ENCODE measurements at places on chromosomes 2 and 18.

GRCh38 chr2:223054193-223054781 lies 2.3 kb downstream of the KCNE4 start:
- no peak for DNase-seq

DNA sequence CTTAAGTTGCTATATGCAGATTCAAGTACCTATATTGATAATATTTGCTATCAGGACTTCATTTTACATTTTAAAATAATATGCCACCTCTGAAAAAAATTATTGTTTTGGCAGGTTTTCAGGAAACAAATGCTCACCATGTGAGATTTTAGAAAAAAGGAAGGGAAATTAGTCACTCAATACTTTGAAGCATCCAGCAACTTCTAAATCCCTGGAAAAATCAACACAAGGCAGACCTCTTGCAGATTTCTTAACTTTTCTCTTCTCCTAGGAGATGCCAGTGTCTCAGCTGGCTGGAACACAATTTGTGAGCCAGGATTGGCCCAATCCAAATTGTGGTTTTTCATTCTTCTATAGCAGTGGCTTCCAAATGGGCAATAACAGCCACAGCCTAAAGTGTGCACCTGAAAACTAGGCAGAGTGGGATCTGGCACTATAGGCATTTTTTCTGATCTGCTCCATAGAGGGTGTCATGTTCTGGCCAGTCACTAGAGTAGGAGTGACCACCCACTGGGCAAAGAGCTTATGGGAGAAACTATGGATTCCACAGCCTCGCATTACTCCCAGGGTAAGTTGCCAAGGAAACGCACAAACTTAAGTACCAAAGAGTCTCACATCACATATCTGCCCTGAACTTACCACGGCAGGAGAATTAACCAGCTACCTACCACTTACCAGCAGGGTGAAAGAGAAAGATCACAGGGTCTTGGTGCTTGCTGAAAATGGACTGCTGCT lies 28.1 kb upstream of the THOC1 start:
- no peak for DNase-seq

GRCh38 chr2:196213252-196213980 lies 42.0 kb upstream of the STK17B start:
- peak; percentile 23 for DNase-seq

DNA sequence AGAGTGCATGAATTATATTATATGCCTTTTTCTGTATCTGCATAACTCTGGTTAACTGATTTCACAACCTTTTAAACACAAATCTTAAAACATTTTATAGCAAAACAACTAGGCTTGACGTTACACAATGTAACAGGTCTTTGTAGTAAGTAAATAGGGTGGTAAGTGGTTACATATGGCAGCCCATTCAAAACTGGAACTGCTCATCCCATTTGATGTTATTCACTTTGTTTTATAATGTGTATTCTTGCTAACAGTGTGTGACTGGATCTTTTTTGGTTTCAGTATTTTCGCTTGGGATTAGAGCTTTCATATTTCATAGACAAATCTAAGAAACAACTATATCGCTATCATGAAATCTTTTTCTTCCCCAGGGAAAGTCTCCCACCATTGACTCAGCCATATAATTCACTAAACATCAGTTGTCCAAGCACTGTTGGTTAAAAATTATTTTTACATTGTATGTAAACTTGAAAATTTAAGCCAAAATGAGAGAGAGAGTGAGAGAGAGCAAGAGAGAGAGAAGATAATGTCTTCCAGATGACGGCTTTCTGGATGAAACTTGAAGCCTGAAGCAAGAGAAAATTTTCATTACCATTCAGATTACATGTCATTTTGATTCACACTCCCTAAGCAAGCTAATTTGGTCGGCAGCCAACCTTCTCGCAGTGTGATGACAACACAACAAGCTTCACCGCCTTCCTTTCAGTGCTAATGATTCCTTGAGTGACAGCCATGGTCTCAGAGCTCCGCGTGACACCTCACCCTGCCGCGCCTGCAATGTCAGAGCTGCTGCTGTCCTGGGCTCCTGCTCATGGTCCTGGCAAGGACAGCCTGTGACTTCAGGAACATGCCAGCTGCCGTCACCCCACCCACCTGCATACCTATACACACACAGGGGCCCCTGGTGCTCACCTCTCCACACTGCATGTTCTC lies 946.9 kb upstream of the SOX11 start:
- no peak for DNase-seq

DNA sequence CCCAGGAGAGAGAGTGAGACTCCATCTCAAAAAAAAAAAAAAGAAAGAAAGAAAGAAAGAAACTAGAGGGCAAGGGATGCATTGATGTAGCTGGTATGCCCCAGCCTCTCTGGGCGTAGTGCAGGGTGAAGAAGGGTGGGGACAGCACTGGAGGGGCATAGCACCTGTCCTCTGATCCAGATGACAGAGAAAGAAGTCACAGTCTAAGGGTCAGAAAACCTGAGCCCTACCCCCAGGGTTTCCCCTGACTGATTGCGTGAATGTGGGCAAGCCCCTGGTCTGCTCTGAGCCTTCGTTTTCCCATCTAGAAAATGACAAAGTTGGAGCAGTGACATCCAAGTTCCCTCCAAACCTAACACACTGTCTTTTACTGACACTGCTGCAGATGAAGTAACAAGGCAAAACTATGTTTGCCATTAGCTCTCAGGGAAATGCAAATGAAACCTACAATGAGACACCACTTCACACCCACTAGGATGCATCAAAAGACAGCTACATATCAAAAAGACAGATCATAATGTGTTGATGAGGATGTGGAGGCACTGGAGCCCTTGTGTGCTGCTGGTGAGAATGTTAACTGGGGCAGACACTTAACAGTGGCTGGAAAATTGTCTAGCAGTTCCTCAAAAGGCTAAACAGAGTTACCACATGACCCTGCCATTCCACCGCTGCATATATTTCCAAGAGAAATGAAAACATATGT lies 19.5 kb upstream of the YWHAQ start:
- no peak for DNase-seq

DNA sequence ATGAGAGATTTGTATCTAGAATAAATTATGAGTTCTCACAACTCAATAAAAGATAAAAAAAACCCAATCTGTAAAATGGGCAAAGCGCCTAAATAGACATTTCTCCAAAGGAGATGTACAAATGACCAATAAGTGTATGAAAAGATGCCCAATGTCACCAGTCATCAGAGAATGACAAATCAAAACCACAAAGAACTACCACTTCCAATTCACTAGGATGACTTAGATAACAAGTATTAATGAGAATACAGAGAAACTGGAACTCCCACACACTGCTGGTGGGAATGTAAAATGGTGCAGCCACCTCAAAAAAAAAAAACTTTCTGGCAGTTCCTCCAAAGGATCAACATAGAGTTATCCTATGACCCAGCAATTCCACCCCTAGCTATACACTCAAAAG lies 17.4 kb upstream of the COL6A3 start:
- peak; percentile 76 for DNase-seq

- no peak for DNase-seq
Observed at GRCh38 chr2:127733816-127734537, 32.7 kb downstream of the SFT2D3 start.

DNA sequence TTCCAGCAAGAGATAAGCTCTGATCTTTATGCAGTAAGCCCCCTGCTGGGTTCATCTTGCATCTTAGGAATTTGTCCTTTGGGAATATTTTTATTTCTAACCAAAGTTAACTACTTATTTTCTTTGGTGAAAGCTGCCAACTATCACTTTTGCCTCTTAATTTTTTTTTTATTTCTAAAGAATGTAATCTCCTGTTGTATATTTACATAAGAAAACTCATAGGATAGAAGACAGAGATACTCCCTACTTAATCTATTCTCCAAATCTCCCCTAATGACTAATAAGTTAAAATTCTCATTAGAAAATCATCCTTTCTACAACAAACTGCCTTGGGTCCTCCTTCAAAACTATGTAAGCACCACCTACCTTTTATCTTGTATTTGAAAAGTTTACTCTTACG lies 612.2 kb upstream of the SLC39A10 start:
- no peak for DNase-seq

All from suppressor macrophage treated with lipopolysaccharide for 4 hours (primary cell).